ENCODE measurements at places on chromosomes 13 and 19.

- peak; percentile 65 for DNase-seq
Observed at GRCh38 chr19:38734426-38735256, 9.6 kb downstream of the CAPN12 start.

- DNase-seq = no peak
Observed at GRCh38 chr19:19280561-19280960, 7.5 kb upstream of the TM6SF2 start.

- DNase-seq = peak; percentile 93
Observed at GRCh38 chr19:35213663-35214632, 14.6 kb downstream of the FAM187B start.

- peak; percentile 17 for DNase-seq
Observed at GRCh38 chr13:95642028-95642621, 2.4 kb downstream of the DZIP1 start.

DNA sequence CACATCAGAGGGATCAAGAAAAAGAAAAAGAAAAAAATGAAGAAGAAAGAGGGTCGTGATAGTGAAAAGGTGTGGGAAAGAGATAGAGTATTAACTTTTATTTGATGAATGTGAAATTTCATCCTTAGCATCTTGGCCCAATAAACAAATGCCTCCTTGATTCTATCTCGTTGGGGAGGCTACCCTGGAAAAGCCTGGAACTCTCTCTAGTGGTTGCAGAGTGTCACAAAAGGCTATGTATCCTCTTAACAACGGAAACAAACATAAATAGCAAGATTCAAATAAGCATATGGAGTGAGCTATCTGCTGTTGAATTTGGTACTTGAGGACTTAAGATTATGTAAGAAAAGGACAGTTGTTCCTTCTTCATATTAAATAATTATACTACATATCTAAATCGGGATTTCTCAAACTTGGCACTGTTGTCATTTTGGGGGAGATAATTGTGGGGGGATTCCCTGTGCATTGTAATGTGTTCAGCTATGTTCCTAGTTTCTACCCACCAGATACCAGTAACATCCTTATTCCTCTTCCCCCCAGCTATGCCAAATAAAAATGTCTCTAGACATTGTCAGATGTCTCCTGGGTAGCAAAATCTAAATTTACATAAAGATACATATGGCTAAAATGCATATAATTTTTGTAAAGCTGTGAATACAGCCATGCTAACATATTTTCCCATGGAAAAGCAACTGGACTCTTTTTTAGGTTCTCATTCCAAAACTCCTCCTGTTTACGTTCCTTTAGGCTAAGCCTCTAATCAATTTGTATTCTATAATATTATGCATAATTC is 557.2 kb downstream of the DCT start:
- no peak for DNase-seq

GRCh38 chr19:10207026-10207425 is 12.3 kb upstream of the DNMT1 start:
- no peak for DNase-seq

DNA sequence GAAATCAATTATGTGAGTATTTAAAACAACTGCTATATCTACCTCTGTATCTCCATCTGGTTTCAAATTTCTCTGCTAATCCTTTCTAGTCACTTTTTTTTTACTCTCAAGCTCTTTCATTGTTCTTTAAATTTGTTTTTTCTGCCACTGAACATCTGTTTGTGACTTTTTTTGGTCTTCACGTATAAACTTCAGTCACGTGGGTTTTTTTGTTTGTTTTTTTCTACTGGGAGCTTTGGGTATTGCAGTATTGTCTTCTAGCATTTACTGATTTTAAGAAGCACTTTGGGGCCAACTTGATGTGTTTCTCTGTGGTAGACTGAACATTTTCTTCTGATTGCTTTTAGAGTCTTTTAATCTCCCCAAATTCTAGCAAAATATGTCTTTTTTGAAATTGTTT is 262.6 kb upstream of the RXFP2 start:
- DNase-seq = no peak

- no peak for DNase-seq
Observed at GRCh38 chr13:113859311-113860050, 4.4 kb downstream of the GAS6 start.

DNA sequence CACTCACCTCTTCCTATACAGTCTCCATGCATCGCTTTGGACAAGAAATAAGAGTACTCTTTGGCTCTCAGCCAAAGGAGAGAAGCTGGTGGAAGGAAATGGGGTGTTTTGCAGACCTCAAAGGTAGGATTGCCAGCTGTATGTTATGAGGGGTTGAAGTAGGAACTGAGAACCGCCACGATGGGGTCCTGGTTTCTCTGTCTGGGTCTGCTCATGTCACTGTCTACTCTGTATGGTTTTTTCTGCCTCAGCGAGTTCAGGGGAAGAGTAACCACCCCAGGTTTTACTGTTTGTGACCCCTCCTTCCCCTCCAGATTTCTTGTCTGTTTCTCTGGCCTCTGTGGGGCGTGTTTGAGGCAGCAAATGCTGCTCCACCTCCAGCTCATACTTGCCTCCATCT is 4.1 kb downstream of the ZNF805 start:
- DNase-seq = no peak
